Right atrium auricular region (tissue), 2 donors: ENCODE measurements at places on chromosomes 4 and X. TPM values are rescaled to one million over a fixed set of nuclear protein-coding genes. Genes with fewer than 3 reads are reported as not detected.

DNA sequence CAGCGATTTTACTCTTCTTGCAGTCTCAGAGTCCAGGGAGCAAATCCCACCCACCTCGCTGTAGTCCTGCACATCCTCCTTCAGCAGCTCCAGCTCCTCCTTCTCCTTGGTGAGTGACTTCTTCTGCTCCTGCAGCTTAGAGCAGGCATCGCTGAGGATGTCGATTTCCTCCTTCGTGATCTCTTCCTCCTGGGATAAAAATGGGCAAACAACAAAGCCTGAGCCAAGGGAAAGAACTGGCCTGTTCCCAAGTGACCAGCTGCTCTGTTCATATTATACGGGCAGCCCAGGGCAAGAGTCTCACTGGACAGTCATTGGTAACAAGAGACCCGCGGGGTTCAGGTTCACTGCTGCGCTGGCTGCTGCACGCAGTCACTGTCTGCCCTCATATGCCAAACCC, 26.2 kb downstream of the FGFR3 start:
- DNase-seq = no peak

- no peak for DNase-seq
These were observed 22.8 kb downstream of the MFAP3L start for GRCh38 chr4:170003071-170004070.

GRCh38 chr4:47749858-47750257, 88.0 kb downstream of the CORIN start:
- DNase-seq = no peak

GRCh38 chr4:121785479-121785878, 15.6 kb upstream of the EXOSC9 start:
- no peak for DNase-seq

DNA sequence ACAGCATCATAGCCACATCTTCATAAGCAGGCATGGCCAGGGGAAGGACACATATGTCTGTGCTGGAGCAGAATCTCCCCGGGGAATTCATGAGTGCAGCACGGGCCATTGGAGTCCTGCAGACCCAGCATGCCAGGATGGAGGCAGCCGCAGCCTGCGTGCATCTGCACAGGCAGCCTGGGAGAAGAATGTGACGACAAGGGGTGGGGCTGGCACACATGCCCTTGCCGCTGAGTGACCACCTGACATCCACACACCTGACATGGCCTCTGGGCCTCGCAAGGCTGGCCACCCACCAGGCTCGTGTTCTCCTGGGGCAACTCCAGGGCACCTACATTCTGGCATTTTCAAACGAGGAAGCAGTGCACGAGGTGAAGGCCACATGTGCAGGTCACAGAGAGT, 66.2 kb upstream of the AFAP1 start:
- no peak for DNase-seq

DNA sequence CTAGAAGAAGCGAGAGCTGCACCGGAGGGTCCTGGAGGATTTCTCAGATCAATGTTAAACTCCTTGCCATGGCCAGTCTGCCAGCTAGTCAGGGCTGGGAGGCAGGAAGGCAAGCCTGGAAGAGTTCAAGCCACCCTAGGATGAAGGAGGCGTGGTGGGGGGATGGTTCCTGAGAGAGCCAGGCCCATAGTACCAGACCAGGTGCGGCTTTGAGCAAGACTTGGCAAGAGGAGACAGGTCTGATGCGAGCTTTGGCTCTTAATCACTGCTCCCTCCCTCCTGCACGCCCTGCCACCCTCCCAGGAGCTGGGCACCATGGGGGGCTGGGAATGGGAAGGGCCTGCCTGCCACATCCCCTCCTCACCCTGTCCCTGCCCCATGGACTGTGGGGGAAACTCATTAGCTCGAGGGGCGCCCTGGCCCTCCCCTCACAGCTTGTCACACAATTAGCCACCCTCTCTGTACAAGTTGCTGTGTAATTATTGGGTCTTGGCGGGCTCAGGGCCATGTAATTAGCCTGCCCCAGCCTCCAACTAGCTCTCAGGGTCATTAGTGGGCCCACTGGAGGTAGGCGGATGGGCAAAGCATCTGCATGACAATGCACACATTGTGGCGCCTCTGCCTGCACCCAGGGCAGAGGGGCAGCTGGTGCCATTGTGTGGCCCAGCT, 50.3 kb downstream of the EFNB1 start:
- no peak for DNase-seq

GRCh38 chr4:61245069-61245714, 45.1 kb downstream of the ADGRL3 start:
- DNase-seq = no peak

DNA sequence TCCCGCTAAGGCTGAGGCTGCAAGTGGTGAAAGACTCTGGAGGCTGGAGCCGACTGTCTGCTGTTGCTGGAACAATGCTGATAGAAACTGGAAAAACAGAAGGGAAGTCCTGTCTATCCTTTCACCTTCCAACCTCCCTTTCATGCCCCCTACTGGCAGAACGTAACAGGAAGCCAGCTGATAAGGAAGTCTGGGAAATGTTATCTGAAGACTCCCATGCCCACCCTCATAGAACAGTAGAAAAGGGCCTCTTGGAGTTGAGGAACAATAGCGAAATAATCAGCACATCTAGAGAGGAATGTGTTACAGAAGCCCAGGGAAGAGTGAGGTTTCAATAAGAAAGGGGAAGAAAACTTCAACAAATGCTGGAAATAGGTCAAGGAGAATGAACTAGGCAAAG, 117.1 kb upstream of the DKK2 start:
- no peak for DNase-seq

DNA sequence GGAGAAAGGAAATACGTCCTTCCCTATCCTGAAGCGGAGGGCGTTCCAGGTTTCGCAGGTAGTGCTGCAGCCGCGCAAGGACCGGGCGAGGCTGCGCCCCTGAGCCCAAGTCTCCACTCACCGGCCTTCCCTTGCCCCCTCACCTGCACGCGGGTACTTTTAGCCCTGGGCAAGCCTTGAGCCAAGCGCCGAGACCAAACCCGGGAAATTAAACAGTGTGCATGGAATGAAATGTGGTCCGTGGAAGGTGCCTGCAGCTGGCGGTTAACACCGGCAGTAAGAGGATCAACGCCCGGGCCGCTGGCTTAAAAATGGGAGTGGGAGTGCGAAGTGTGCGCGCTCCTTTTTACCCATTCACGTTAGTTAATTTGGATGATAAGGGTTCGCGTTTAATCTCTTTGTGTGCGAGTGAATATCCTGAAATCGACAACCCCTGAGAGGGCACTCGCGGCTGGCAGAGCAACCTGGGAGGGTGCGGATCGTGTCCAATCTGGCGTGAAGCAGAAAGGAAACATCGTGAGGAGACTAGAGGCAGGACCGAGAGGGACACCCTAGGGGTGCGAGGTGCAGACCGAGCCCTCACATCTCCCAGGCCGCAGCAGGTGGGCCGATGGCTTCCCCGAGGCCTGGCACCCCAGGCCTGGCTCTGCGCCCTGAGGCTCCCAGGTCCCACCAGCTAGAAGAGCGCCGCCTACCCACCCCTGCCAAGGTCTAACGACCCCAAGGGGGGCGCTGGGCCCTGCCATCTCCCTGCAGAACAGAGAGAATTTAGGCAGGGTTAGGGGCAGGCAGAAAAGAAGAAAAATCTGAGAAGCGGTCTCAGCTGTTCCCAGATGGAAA, 2.0 kb upstream of the HELT start:
- DNase-seq = no peak

DNA sequence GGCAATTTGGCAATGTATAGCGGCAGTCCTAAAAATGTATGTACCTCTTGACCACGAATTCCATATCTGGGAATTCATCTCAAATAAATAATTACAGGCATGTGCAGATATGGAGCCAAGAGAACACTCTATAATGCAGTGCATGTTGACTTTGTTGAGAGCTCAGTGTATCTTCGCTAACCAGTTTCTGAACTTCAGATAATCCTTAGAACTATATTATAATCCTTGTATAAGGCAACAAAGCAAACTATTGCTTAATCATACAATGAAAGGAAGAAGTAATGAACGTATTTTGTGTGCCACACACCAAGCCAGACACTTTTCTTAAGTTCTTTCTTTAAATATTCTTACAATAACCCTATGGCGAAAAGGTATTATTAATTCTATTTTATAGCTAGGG, 168.5 kb downstream of the SMIM20 start:
- DNase-seq = no peak

GRCh38 chr4:86919561-86920223, 15.1 kb upstream of the AFF1 start:
- DNase-seq = no peak

DNA sequence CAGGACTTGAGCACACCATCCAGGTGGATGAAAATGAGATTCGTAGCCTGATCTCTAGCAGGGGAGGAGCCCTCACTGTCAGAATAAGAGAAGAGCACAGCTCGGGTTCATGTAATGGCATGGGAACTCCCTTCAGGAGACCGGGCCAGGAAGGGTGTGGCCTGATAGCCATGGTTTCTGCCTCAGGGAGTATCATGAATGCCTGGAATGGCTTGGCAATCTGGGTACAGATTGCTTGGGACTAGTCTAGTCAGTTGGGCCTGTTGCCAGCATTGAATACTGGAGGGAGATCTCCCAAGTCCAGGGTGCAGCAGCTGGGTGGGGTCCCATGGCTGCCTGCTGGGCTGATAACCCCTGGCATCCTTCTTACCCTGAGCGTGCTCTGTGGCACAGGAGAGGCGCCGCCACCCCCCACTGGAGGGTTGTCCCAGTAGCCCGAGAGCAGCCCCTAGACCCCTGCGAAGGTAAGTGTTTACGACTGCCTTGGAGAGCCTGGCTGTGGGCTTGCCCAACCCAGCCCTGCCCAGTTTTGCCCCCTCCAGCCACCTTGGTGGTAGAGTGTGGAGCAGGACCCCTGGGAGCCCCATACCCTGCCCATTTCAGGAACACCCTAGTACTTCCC, 298.8 kb downstream of the TEX13A start:
- DNase-seq = no peak

DNA sequence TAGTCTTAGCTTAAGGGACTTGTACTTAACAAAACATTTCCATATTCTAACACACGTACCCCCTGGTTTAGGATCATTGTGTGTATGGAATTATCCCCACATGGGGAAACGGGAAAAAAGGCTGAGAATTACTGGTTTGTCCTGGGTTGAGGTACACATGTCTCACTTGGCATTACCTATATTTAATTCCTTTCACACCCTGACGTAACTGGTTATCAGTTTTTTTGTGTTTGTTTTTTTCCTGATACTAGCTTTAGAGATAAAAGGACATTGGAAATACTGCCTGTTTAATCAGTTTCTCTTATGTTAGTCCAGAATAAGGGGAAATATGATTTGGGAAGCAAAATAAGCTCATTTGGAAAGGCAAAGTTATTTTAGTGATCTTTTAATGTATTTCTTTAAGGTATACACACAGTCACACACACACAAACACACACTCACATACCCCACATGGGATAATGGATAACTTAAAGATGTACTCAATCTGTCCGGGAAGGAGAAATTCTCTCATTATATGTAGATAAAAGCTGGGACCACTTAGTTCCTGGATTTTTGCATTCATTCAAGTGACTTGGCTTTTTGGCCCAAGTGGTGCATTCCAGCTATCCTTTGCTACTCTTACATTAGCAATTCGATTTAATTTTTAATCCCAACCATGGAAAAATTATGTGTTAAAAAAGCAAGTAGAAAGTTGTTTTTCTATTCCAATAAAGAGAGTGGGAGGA, 13.0 kb downstream of the SEPTIN11 start:
- DNase-seq = no peak

GRCh38 chr4:144687466-144687865, 41.5 kb downstream of the HHIP start:
- DNase-seq = no peak

DNA sequence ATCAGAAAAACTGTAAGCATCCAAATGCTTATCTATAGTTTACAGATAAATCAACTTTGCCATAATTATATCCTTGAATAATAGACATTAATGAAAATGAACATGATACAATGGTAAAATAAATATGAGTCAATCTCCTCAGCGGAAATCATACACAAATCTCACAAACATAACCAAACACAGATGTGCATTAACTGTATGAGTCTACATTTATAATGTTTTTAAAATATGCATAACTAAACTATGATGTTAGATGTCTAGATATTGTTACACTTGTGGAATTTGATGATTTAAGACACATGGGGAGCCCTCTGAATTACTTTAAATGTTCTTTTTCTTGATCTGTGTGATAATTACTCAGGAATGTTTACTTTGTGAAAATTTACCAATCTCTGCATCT, 951.2 kb downstream of the TECRL start:
- DNase-seq = no peak

- DNase-seq = no peak
These were observed 100.0 kb downstream of the SH3KBP1 start for GRCh38 chrX:19787305-19787815.

GRCh38 chr4:73194064-73194463, 64.5 kb downstream of the ANKRD17 start:
- no peak for DNase-seq

DNA sequence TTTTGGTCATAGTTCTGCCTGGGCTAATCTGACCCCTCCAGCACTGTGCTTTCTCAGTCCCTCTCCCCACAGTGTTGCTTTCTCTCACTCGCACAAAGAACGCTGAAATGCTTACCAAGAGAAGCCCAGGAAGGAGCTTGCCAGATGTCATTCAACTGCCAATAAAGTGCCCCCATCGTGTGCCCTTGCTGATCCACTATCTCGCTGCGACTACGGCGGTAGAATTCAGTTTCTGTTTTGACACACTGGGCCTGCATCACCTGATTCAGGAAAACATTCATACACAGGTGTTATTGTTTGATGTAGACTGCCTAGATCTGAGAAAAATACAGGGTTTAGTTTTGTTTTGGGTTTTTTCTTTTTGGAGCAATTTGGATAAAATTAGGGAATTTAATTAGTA, 121.2 kb downstream of the MANBA start:
- DNase-seq = no peak

- DNase-seq = no peak
These were observed 637 bp downstream of the AR start for GRCh38 chrX:67544281-67545035.

- DNase-seq = no peak
These were observed 27.5 kb downstream of the TMEM156 start for GRCh38 chr4:39004758-39005157.

GRCh38 chr4:13218326-13218958, 265.7 kb downstream of the RAB28 start:
- no peak for DNase-seq

- DNase-seq = peak; percentile 75
These were observed at the start of gene PRRG1 for GRCh38 chrX:37349221-37350033. PRRG1 (plus strand) TSS chrX:37349364; CDS start chrX:37406250, 56,886 bp downstream.

GRCh38 chrX:136608295-136608933, 39.5 kb upstream of the CD40LG start:
- no peak for DNase-seq

DNA sequence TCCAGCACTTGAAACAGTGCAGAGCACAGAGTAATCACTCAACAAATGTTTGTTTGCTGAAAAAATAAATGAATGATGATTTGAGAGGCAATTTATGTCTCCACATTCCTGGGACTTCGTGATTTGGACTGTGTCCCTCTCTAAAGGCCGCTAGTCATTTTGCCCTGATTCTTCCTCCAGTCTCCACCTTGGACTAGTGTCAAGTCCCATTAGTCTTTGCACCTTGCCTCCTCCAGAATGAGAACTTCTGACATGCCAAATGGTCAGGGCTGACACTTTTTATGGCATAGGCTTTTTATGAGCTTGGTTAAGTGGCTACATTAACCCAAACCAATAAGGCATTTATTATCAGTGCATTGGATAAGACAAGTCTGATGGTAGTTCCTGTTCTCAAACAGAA, 65.1 kb upstream of the POF1B start:
- no peak for DNase-seq

The ALB gene
- not detected for total RNA-seq

The ERCC6L gene
- total RNA-seq = 0.15 TPM

The PAGE5 gene
- not detected for total RNA-seq

The EDNRA gene
- 72.7 TPM for total RNA-seq

The LIMCH1 gene
- 76.1 TPM for total RNA-seq

The YIPF7 gene
- total RNA-seq = 1.4 TPM

The CTAG2 gene
- total RNA-seq = not detected

The DMP1 gene
- not detected for total RNA-seq

The TMEM165 gene
- 90.1 TPM for total RNA-seq
